ENCODE measurements at places on chromosomes 3 and 15. TPM values are rescaled to one million over a fixed set of nuclear protein-coding genes. Genes with fewer than 3 reads are reported as not detected.

Gene POLQ
- total RNA-seq = 0.80 TPM

Gene ZCWPW2
- 2.1 TPM for total RNA-seq

Gene AGBL1
- 8.7 TPM for total RNA-seq

Gene GOLGA6L4
- 5.2 TPM for total RNA-seq

- DNase-seq = no peak
Measured at GRCh38 chr15:25508369-25509002, 69.7 kb upstream of the UBE3A start.

DNA sequence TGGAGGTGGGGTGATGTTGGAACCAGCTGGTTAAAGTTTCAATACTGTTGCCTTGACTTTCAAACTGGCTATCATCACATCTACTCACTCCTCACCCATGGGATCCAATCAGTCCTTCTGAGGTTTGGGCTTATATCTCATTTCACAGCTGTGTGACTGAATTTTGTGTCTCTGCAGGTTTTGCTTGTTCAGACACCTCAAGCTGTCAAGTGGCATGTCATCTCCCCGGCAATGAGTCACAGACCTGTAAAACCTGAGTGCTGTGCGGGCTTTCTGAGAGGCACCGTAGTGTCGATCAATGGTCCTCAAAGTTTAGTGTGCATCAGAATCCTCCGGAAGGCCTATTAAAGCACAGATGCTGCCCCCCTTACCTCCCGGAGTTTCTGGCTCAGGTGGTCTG, 86.4 kb upstream of the RORA start:
- DNase-seq = no peak

DNA sequence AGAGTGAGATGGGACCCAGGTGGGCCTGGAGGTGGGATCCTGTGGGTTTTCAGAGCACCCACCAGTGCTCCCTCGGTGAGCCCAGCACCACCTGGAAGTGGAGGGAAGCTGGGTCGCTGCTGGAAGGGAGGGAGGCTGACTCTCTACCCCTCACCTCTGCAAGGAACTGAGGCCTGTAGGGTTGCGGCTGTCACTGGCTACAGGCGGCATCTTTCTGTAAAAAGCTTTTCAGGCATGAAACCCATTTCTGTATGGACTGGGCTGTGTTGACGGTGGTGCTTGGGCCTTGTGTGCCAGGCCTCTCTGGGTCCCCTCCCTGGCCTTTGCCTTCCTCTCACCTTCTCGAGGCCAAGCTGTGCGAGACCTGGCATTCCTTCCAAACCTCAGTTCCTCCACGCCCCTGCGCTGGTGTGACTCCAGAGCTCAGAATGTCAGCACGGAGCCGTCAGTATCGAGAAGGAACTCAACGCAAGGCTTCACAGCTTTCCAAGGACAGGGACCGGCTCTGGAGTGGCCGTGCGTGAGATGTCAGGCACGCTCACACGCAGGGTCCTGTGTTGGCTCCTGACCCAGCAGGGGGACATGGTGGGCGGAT, 16.6 kb downstream of the ABTB1 start:
- no peak for DNase-seq

Data from lung (tissue), 17 donors.